ENCODE measurements at places on chromosomes 7 and 10. TPM values are rescaled to one million over a fixed set of nuclear protein-coding genes. Genes with fewer than 3 reads are reported as not detected.
A peak's percentile ranks its signal among the peaks of the same experiment; 100 is the strongest.

- H3K36me3 ChIP-seq, result peaks cover 16% of the 10 kb centered on the region
- H3K27ac ChIP-seq, result peak overlapping the region; percentile 64
- H3K4me1 ChIP-seq, result no peaks in the 10 kb centered on the region
Observed at GRCh38 chr10:129709627-129710509, 242.8 kb downstream of the MGMT start.

The SLC16A9 gene
- polyA plus RNA-seq, result 0.32 TPM

- no peak overlapping the region for H3K27ac ChIP-seq
- H3K27me3 ChIP-seq, result no peaks in the 10 kb centered on the region
- H3K4me3 ChIP-seq, result no peak overlapping the region
- DNase-seq, result no peak
- H3K36me3 ChIP-seq, result no peaks in the 10 kb centered on the region
Observed at GRCh38 chr7:102925976-102926782, 13.4 kb downstream of the LRRC17 start.

- no peaks in the 10 kb centered on the region for H3K36me3 ChIP-seq
- no peak for DNase-seq
- H3K27ac ChIP-seq, result no peak overlapping the region
- H3K4me3 ChIP-seq, result no peak overlapping the region
- H3K4me1 ChIP-seq, result no peaks in the 10 kb centered on the region
Observed at GRCh38 chr7:38274486-38274885, 1.1 kb upstream of the TARP start.

The NPSR1 gene
- polyA plus RNA-seq, result not detected

DNA sequence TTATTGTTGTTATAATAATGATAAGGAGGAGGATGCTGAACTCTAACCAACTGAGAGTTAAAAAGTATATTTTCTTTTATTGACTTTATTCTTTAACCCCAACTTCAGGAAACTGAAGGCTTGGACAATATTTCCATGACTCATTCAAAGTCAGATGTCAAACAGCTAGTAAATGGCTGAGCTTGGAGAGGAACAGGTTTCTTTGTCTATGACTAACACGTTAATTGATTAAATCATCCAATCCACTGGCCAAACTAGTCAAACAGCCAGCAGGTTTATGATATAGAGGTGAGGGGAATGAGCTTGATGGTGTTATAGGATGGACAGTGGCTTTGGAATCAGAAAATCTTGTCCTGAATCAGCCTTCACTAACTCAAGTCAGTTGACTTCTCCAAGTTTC, 119.1 kb upstream of the WDR11 start:
- peaks cover 14% of the 10 kb centered on the region for H3K27me3 ChIP-seq
- no peak for DNase-seq
- H3K4me1 ChIP-seq, result no peaks in the 10 kb centered on the region
- no peak overlapping the region for H3K27ac ChIP-seq
- H3K36me3 ChIP-seq, result no peaks in the 10 kb centered on the region
- H3K4me3 ChIP-seq, result no peak overlapping the region

The PRKCQ gene
- 0.08 TPM for polyA plus RNA-seq

DNA sequence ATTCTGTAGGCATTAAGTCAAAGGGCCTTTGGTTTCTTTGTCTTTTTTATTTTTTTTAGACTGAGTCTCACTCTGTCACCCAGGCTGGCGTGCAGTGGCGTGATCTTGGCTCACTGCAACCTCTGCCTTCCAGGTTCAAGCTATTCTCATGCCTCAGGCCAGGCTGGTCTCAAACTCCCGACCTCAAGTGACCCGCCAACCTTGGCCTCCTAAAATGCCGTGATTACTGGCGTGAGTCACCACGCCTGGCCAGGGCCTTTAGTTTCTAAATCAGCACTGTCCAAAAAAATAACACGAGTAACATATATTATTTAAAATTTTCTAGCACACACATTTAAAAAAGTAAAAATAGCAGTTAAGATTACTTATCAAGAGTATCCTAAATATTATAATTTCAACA, 11.1 kb upstream of the ACSL5 start:
- H3K36me3 ChIP-seq, result no peaks in the 10 kb centered on the region
- no peak for DNase-seq
- no peak overlapping the region for H3K27ac ChIP-seq
- no peaks in the 10 kb centered on the region for H3K4me1 ChIP-seq
- peaks cover 18% of the 10 kb centered on the region for H3K27me3 ChIP-seq

DNA sequence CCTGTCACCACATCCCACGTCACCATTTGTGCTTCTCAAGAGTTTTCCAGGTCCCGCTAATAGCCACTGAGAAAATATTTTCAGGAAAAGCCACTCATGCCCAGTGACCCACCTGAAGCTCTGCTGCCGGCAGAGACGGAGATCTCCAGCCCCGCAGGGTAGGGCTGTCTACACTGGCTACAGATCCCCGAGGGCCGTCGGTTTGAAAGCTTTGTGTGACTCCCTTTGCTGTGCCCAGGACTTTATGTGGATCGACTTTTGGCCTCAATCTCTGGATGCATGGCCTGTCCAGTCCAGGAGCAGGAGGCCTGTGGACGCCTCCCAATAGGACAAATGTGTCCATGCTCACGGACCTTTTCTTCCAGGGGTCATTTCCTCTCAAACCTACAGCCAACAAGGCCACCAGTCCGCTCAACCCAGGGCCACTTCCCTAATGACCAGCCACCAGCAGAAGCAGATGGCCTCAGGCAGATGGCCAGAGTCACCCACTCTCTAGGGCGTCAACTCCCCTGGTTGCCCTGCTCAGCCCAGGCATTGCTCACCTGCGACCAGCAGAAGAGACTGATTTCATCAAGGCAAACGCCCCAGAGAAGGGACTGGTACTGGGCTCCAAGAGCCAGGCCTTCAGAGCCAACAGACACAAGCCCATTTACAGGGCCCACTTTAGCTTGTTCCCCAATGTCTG, 76.4 kb downstream of the OAT start:
- no peaks in the 10 kb centered on the region for H3K27me3 ChIP-seq
- no peak overlapping the region for H3K27ac ChIP-seq
- no peak for DNase-seq
- no peaks in the 10 kb centered on the region for H3K36me3 ChIP-seq
- H3K4me3 ChIP-seq, result no peak overlapping the region

DNA sequence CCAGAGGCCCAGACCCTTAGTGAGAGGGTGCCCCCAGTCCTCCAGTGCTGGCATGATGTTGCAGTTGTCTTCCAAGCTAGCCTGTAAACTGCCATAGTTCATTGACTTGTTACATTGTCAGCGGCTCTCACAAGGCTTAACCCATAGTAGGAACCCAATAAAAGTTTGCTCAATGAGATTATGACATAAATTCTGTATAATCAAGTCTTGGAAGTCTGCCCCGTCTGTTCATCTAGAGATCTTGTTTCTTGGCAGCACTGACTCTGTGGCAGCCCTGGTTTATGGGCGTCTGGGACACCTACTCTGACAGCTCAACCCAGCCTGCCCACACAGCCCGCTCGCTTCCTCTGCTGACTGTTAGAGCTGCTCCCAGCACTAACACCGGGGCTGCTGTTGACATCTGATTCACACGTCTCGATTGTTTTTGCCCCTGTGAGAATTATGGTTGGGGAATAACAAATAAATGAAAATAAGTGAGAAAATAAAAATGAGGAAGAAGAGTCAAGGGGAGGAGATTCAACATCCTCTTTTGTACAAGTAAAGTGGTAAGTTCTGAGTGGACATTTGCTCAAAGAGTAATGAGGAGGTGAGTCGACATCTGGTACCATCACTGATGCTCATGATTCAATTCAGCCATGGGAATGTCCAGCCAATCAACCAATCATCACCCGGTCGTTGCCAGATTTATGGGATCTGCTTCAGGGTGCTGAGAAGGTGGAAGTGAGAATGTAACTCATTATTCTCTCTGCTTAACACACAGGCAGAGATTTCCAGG, 160.8 kb downstream of the SPAG6 start:
- peak overlapping the region; percentile 8 for H3K27ac ChIP-seq
- peak; percentile 48 for DNase-seq
- H3K4me3 ChIP-seq, result peak overlapping the region; percentile 59
- no peaks in the 10 kb centered on the region for H3K36me3 ChIP-seq

DNA sequence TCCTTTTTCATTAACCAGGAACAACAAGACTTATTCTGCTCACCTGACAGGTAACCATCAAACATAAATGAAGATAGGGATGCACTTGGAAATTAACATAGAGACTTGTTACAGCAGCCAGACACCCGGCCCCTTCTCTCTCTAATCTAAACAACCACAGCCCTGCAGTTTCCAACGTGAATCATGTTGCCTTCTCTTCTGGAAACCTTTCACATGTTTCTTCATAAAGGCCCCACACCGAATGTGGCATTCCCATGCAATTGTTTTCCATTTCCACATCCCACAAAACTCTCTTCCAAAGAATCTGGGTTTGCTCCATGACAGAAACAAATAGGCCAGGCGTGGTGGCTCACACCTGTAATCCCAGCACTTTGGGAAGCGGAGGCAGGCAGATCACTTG, 15.0 kb upstream of the WDR86 start:
- H3K27ac ChIP-seq, result no peak overlapping the region
- H3K27me3 ChIP-seq, result peaks cover 41% of the 10 kb centered on the region

The BMS1 gene
- polyA plus RNA-seq, result 14.2 TPM

- no peak for DNase-seq
- no peak overlapping the region for H3K27ac ChIP-seq
- H3K27me3 ChIP-seq, result peaks cover 43% of the 10 kb centered on the region
- H3K4me1 ChIP-seq, result peaks cover 4% of the 10 kb centered on the region
- H3K4me3 ChIP-seq, result no peak overlapping the region
Observed at GRCh38 chr10:23155169-23155568, 36.9 kb upstream of the PTF1A start.

- no peaks in the 10 kb centered on the region for H3K27me3 ChIP-seq
- DNase-seq, result no peak
- H3K4me3 ChIP-seq, result no peak overlapping the region
Observed at GRCh38 chr7:128836729-128837348, 6.6 kb downstream of the FLNC start.

The CPVL gene
- polyA plus RNA-seq, result 1.4 TPM

The ELMO1 gene
- polyA plus RNA-seq, result 63.7 TPM

DNA sequence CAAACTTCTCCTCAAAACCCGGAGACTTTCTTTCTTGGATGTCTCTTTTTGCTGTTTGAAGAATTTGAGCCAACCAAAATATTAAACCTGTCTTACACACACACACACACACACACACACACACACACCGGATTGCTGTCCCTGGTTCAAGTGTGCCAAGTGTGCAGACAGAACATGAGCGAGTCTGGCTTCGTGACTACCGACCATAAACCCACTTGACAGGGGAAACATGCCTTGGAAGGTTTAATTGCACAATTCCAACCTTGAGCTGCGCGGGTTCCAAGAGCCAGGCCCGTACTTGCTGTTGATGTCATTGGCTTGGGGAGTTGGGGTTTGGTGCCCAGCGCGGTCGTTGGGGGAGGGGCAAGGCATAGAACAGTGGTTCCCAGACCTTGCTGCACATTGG, 1.7 kb downstream of the EGFR start:
- H3K27ac ChIP-seq, result no peak overlapping the region
- no peaks in the 10 kb centered on the region for H3K36me3 ChIP-seq
- H3K4me1 ChIP-seq, result peaks cover 4% of the 10 kb centered on the region
- H3K4me3 ChIP-seq, result no peak overlapping the region

DNA sequence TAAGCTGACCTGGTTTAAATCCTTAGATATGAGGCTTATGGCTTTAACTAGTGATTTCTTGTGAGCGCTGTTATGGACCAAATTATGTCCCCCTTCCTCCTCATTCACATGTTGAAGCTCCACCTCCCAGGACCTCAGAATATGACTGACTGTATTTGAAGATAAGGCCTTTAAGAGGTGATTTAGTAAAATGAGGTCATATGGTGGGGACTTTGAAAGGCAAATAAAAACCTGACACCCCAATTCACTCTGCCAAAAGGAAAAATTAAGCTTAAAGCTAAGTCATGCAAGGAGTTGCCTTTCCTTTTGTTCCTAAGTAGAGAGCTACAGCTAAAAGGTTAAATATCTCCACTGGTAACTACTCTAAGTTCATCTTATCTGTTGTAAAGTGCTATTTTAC, 36.4 kb upstream of the FIGNL1 start:
- no peaks in the 10 kb centered on the region for H3K36me3 ChIP-seq
- H3K4me3 ChIP-seq, result no peak overlapping the region
- H3K27ac ChIP-seq, result no peak overlapping the region
- DNase-seq, result no peak

- DNase-seq, result no peak
- no peak overlapping the region for H3K4me3 ChIP-seq
- H3K4me1 ChIP-seq, result no peaks in the 10 kb centered on the region
- H3K27me3 ChIP-seq, result peaks cover 28% of the 10 kb centered on the region
- no peaks in the 10 kb centered on the region for H3K36me3 ChIP-seq
Observed at GRCh38 chr10:25786161-25786560, 147.9 kb upstream of the MYO3A start.
